ENCODE measurements at places on chromosomes 11 and 22.

DNA sequence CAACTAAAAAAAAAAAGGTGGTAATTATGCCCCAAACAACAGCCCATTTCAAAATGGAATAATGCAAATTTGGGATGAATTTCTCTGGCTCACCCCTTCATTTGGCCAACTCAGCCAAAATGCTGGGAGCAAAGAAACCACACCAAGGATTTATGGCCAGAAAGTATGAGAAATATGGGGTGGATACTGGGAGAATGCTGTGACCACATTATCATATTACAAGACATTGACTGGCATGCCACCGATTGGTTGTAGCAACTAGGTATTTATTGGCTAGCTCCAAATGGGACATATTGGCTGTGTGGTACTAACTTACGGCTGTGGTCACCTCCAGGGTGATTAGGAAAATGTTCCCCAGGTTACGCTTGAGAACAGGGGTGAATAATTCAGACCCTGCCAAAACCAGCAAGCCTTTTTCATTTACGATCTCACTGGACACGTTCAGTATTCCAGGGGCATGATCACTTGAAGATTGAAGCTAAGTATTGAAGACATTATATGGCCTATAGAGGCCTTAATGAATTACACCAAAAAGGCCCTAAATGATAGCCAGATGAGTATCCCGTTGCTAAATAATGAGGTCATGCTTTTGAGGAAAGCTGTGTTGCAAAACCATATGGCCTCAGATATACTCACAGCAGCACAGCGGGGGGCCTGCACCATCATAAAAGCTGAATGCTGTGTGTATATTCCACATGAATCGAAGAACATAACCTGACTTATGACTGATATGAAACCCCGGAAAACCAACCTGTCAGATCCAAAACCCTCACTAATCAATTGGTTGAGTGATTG lies 3.8 kb upstream of the FDX1 start:
- no peak for DNase-seq
- no peaks in the 10 kb centered on the region for H3K27me3 ChIP-seq
- H3K4me1 ChIP-seq = peaks cover 8% of the 10 kb centered on the region
- H3K36me3 ChIP-seq = no peaks in the 10 kb centered on the region
- no peak overlapping the region for H3K4me3 ChIP-seq
- H3K27ac ChIP-seq = no peak overlapping the region

GRCh38 chr11:126392633-126393013 lies 37.1 kb downstream of the ST3GAL4 start:
- no peaks in the 10 kb centered on the region for H3K36me3 ChIP-seq
- H3K27me3 ChIP-seq = no peaks in the 10 kb centered on the region
- no peaks in the 10 kb centered on the region for H3K4me1 ChIP-seq
- DNase-seq = no peak
- no peak overlapping the region for H3K4me3 ChIP-seq

DNA sequence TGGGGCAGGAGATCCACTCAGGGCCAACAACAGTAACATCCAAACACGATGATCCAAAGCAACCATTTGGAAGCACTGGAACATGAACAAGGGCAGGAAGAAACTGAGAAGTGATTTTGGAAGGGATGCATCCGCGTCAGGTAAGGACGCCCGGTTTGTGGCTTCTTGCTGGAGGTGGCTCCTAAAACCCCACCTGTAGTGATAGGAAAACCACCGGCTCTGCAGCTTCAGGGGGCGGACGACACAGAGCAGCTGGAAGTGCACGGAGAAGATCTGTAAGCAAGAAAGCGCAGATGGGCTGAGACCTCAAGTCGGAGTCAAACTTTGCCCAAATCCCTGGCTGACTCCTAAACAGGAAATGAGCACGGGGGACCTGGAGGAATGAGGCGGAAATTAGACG lies 1066.1 kb downstream of the BRD1 start:
- H3K4me3 ChIP-seq = no peak overlapping the region
- H3K27ac ChIP-seq = no peak overlapping the region
- H3K36me3 ChIP-seq = no peaks in the 10 kb centered on the region
- no peak for DNase-seq

- no peak overlapping the region for H3K27ac ChIP-seq
- no peak for DNase-seq
- H3K27me3 ChIP-seq = no peaks in the 10 kb centered on the region
- no peaks in the 10 kb centered on the region for H3K4me1 ChIP-seq
Observed at GRCh38 chr11:2393941-2394817, 6.4 kb upstream of the TSSC4 start.

DNA sequence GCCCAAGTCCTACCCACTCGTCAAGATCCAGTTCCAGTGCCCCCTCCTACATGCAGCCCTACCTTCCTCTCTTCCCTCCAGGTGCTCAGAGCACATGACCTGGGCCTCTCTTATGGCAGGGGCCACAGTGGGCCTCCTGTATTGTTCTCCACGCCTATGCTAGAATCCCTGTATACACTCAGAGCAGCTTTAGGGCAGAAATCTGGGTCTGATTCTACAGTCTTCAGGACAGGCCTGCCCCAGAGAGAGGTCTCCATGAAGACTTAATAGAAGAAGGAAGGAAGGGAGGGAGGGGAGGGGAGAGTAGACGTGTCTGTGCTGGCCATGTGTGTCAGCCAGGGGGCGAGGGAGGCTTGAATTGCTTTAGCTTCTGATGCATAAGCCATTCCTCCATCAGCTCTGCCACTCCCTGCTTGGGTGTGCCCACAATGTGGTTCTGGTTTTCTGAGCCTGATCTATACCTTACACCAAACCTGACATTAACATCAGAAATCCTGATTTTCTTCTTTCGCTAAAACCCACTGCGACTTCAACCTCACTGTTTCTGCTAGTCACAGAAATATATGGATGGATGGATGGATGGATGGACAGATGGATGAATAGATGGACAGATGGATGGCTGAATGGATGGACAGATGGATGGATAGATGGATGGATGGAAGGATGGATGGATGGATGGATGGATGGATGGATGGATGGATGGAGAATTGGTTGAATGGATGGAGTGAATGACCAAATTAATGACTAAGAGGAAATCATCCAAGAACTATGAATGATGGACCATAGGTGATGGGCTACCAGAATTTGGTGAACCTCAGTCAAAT lies 56.6 kb upstream of the PRDM11 start:
- H3K4me3 ChIP-seq = no peak overlapping the region
- no peaks in the 10 kb centered on the region for H3K4me1 ChIP-seq
- no peaks in the 10 kb centered on the region for H3K27me3 ChIP-seq
- no peaks in the 10 kb centered on the region for H3K36me3 ChIP-seq
- no peak overlapping the region for H3K27ac ChIP-seq
- DNase-seq = no peak

GRCh38 chr11:35511666-35512065 lies 13.8 kb downstream of the PAMR1 start:
- no peaks in the 10 kb centered on the region for H3K4me1 ChIP-seq
- H3K27me3 ChIP-seq = peaks cover 8% of the 10 kb centered on the region
- DNase-seq = no peak
- H3K36me3 ChIP-seq = no peaks in the 10 kb centered on the region
- H3K4me3 ChIP-seq = no peak overlapping the region

- H3K4me1 ChIP-seq = no peaks in the 10 kb centered on the region
- no peak overlapping the region for H3K4me3 ChIP-seq
- no peaks in the 10 kb centered on the region for H3K36me3 ChIP-seq
- H3K27ac ChIP-seq = no peak overlapping the region
Observed at GRCh38 chr11:104410336-104410735, 246.4 kb upstream of the PDGFD start.

DNA sequence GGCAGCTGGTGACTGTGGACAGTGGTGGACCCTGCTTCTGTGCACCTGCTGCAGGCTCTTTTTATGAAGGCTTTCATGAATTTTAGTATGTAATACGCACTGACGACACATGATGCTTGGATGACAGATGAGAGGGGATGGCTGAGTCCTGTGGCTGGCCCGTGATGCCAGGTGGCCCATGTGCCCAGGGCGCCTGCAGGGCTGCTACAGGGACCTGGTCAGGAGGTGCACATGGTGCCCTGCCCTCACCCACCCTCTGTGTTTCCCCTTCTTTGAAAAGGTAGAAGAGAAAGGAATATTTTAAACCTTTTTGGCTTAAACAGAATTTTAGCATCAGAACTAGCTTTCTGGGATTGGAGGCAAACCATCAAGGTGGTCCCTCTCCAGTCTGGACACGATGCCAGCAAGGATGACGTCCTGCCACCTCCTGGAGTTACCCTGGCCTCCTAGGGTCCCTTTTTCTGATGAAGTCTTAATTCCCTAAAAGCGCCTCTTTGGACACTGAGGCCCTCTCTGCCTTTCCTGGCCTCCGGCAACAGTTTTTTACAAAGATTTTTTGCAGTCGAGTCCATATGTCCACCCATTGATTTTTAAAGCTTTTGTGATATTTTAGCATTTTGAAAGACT lies 5.4 kb upstream of the RANBP1 start:
- no peaks in the 10 kb centered on the region for H3K27me3 ChIP-seq
- no peak overlapping the region for H3K4me3 ChIP-seq
- peaks cover 81% of the 10 kb centered on the region for H3K36me3 ChIP-seq
- DNase-seq = no peak
- no peak overlapping the region for H3K27ac ChIP-seq
- H3K4me1 ChIP-seq = no peaks in the 10 kb centered on the region

- DNase-seq = no peak
- no peak overlapping the region for H3K27ac ChIP-seq
- H3K4me3 ChIP-seq = no peak overlapping the region
- H3K27me3 ChIP-seq = no peaks in the 10 kb centered on the region
Observed at GRCh38 chr11:84685976-84686375, 941.2 kb downstream of the DLG2 start.

DNA sequence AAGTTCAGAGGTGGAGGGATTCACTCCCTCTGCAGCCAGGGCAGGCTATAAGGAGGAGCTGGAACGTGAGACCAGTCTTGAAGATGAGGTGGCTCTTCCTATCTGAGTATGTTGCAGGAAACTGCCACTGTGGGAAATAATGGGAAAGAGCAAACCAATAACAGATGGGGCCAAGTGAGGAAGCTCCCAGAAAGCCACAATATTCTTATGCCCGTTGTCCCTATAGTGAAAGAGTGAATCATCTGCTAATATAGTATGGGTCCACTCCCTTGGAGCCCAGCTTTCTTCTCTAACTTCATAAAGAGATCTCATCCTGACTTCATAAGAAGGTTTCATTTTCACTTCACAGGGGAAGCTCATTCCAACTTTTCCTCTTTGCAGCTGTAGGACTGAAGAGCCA lies 206.4 kb downstream of the BLID start:
- H3K27ac ChIP-seq = no peak overlapping the region
- no peak overlapping the region for H3K4me3 ChIP-seq
- no peak for DNase-seq
- H3K4me1 ChIP-seq = no peaks in the 10 kb centered on the region

DNA sequence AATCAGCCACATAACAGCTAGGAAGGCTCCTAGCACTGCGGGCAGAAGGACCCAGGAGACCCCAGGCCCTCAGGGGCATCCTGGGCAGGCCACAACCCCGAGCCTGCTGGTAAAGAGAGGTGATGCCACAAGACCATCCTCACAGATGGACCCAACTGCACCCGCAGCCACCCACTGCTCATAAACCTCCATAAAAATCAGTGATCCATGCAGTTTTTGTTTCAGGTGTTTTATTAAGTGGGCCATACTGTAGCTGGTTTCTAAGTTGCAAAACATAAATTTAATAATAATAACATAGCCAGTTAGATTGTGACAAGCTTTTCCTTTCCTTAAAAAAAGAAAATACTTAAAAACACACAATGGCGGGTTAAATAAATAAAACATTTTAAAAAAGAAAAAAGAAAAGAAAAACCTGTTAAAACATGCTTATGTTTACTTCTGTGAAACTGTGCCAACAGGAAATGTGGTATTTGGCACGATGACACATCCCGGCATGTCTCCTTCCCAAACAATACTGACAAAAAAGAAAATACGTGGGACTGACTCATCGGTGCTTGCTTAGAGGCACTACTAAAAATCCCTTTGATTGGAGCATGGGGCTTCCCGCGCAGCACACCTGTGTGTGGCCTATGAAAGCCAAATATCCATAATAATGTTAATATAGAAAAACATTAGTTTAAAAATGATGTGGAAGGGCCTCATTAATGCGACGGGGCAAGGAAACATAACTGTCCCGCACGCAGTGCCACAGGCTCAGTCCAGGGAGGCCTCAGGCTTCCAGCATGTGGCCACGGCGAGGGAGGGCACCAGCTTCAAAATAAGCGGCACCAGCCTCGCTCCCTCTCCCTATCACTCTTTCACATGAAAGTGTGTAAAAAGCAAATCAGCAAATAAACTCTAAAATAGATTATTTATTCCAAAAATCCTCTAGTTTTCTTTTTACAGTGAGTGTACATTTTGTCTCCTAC lies 47.5 kb upstream of the SCUBE2 start:
- no peaks in the 10 kb centered on the region for H3K27me3 ChIP-seq
- no peak overlapping the region for H3K4me3 ChIP-seq
- peak overlapping the region; percentile 50 for H3K27ac ChIP-seq
- H3K4me1 ChIP-seq = peaks cover 11% of the 10 kb centered on the region

- H3K27me3 ChIP-seq = no peaks in the 10 kb centered on the region
- no peaks in the 10 kb centered on the region for H3K4me1 ChIP-seq
- H3K36me3 ChIP-seq = no peaks in the 10 kb centered on the region
- H3K4me3 ChIP-seq = no peak overlapping the region
- H3K27ac ChIP-seq = no peak overlapping the region
- DNase-seq = peak; percentile 15
Observed at GRCh38 chr11:122628810-122629555, 26.5 kb upstream of the UBASH3B start.

GRCh38 chr11:27352781-27353180 lies 10.2 kb downstream of the CCDC34 start:
- H3K4me1 ChIP-seq = no peaks in the 10 kb centered on the region
- H3K27ac ChIP-seq = no peak overlapping the region
- H3K27me3 ChIP-seq = no peaks in the 10 kb centered on the region
- no peak for DNase-seq
- peaks cover 5% of the 10 kb centered on the region for H3K36me3 ChIP-seq

DNA sequence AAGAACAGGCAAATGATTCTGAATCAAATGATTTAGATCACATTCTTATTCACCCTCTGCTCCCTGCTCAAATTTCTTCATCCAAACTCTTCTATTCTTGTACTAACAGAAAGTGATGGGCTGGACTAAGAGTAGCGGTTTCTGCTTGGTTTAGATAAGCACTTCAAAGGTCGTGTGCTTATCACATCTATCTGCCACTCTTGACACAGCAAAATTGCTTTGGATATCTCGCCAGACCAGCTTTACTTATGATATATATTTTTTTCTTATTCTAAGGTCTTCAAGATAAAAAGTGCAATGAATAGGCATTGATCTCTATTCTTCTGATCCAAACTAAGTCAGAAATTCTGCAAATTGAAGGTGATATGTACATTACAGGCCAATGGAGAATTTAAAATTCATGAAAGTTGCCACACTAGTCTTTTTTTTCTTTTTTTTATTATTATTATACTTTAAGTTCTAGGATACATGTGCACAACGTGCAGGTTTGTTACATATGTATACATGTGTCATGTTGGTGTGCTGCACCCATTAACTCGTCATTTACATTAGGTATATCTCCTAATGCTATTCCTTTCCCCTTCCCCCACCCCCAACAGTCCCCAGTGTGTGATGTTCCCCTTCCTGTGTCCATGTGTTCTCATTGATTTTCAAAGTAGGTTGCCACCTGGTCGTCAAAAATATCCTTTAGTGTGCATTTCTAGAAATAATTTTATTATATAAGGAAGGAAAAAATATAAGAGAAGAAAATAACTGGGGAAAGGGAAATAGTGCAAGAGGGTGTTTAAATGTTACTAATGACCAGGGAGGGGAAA lies 1941.0 kb upstream of the RAG2 start:
- H3K4me1 ChIP-seq = no peaks in the 10 kb centered on the region
- no peak overlapping the region for H3K4me3 ChIP-seq
- DNase-seq = no peak
- no peaks in the 10 kb centered on the region for H3K27me3 ChIP-seq
- H3K27ac ChIP-seq = no peak overlapping the region
- H3K36me3 ChIP-seq = no peaks in the 10 kb centered on the region

Data from effector memory CD4-positive, alpha-beta T cell (primary cell).